ENCODE measurements at places on chromosomes 4 and X.

DNA sequence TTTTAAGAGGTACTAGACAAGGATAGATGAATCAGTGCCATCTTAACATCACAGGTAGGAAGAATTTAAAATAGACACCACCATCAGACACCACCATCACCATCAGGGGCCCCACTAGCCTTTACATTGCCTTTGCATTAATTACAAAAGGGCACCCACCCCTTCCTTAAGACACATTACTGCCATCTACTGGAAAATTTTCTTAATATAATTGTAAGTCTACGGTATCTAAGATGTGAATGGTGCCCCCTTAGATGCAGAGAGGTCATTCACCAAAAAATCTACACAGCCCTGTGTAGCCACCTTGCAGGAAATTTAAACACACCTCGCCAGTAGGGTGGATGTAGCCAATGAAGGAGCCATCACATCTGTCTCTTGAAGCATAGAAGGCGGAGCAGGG, 184.1 kb downstream of the MID1IP1 start:
- DNase-seq: peak; percentile 27

GRCh38 chrX:101430457-101431078, 22.5 kb downstream of the HNRNPH2 start:
- no peak for DNase-seq

DNA sequence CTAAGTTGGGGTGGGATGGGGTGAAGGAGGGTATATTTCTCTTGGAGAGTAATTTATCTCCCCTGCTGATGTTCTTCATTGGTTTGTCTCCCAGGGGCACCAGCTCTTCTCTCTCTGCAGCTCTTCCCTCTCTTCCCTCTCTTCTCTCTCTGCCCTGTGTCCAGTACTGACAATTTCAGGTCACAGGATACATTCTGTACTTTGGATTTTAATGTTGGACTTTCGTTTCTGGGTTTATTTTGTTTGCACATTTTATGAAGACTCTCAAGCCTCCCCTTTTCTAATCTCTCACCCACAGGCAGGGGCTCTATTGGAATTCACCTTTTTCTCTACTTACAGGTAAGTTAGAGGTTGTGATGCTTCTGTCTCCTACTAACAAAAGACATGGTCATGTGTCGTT, 165.5 kb downstream of the CPEB2 start:
- DNase-seq: no peak

GRCh38 chr4:184803874-184804273, 21.9 kb downstream of the ACSL1 start:
- no peak for DNase-seq

DNA sequence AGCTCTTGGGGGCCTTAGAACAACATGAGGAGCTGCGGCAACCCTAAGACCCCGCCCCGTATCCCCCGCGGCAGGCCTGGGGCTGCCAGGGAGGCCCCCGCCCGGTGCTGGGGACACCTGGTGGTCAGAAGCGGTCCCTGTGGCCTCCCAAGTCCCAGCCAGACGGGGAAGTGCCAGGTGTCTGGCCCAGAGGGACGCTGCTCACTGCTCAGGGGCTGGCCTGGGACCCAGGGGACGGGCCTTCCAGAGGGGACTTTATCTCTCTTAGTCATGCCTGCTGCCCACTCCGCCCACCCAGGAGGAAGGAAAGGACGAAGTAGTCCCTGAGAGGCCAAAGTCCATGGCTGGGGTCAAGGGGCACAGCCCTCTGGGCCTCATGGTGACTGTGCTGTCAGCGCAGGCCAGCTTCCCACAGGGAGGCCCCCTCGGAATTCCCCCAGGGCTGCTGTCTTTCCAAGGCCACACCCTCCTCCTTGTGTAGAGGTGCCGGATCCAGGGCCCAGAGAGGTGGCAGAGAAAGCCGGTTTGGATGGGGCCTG, 31.0 kb upstream of the HTRA3 start:
- no peak for DNase-seq

DNA sequence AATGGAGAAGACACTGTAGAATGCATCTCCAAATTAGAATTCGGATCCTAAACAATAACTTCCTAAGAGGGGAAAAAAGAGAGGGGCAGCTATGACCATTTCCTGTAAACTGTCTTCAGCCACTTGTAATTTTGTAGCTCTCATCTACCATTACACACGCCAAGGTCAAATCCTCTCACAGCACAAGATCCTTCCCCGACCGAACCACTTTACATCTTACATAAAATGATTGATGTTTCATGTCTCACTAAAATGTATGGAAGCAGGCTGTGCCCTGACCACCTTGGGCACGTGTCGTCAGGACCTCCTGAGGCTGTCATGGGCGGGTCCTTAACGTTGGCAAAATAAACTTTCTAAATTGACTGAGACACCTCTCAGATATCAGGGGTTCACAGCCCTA, 24.1 kb upstream of the PBDC1 start:
- peak; percentile 14 for DNase-seq

DNA sequence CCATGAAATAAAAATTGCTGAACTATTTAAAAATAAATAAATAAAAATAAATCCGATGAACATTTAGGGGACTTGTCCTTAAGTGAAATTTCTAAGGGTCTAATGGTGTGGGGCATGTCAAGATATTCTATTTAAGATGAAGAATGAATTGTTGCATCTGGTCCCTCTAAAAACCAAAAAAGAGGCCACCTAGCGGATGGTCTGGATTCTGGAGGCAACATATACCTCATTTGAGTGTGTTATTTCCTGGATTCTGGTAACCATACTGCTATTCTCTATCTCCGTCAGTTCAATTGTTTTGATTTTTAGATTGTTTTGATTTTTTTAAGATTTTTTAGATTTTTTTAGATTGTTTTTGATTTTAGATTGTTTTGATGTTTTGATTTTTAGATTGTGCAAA, 28.3 kb downstream of the AGTR2 start:
- no peak for DNase-seq

DNA sequence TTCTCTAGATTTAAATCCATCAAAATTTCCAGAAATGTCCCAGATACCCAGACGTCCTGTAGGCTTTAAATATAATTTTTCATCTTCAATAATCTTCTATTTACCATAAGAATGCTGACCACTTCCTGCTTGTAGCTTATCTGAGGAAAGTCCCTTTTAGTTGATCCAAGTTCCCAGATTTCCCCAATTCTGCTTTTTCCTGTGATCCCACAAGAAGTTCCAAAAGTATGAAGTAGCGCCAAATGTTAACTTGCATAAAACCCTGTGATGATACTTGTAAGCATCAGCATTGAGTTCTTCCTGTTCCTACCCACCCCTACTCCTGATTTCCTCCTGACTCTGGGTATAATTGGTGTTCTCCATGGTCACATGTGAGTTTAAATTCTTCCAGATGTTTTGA, 10.6 kb upstream of the TLR8 start:
- no peak for DNase-seq

GRCh38 chrX:9825129-9825790, 39.0 kb downstream of the SHROOM2 start:
- no peak for DNase-seq

DNA sequence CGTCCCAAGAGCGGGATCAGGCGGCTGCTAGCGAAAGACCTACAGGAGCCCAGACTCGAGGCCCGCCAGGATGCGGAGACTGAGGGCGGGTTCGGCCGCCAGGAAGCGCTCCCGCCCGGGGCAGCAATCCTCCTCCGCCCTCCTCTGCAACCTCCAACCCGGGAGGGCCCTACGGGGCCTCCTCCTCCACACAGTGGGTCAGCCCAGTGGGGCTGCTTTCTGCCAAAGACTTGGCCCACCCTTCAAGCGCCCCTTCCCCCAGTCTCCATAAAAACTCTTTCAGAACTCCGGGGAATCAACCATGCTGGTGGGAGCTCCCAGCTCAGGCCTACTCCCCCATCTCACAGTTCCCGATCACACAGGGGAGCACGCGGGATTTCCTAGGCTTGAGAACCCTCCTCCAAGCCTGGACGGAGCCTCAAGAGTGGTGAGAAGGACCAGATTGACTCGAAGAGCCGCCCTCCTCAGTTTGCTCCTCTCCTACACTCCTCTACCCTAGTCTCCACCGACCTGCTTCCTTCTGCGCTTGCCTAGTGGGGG, 77.5 kb downstream of the RLIM start:
- DNase-seq: no peak

DNA sequence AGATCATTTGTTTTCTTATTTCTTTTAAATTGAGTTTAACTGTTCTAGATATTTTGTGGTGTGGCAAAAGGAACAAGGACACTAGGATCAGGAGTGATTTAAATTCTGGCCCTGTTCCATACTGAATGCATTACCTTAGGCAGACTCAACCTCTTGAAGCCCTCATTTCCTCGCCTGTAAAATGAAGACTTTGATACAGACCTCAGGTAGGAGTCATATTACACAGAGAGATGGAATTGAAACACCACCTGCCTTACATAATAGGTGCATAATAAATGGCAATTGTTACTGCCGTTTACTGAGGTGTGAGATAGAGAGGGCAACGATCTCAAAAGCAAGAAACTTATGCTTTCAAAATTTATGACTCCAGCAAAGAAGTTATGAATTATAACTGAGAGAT, 28.2 kb upstream of the RASSF6 start:
- DNase-seq: no peak
